Fibroblast of skin of scalp (primary cell): ENCODE measurements at places on chromosomes 12 and 14.

- DNase-seq = no peak
These were observed 40.1 kb downstream of the ANO2 start for GRCh38 chr12:5904969-5905368.

DNA sequence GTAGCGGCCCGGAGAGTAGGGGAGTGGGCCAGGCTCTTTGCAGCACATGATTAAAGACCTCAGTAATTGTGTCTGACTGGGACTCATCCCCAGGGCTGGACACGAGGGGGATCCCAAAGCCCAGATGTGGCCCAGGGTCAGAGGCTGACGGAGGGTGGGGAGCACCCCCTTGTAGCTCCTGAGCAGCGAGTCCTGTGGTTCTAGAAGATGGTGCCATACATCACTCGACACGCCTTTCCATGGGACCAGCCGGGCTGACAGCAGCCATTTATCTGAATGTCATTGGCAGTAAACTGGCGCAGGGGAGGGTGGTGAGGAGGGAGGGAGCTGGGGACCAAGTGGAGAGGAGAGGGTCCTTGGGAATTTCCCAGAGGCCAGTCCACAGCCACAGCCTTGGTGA lies 65.1 kb upstream of the FAM222A start:
- no peak for DNase-seq

- no peak for DNase-seq
These were observed 29.0 kb downstream of the FAM234B start for GRCh38 chr12:13073173-13073572.

DNA sequence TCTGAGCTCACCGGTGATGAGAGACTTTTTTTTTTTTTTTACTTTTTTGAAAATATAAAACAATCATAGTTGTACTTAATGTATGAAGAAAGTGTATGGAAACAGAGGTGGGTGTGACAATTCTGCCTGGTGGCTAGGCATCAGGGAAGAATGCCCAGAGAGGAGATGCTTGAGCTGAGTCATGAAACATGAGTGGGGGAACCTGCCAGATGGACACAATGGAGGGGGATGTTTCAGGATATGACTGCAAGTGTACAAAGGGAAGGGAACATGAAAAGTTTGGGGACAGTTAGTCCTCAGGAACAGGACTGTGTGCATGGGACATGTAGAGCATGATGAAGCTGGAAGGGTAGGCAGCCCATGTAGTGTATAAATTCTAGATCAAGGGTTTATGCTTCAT lies 274.2 kb upstream of the E2F7 start:
- peak; percentile 14 for DNase-seq

DNA sequence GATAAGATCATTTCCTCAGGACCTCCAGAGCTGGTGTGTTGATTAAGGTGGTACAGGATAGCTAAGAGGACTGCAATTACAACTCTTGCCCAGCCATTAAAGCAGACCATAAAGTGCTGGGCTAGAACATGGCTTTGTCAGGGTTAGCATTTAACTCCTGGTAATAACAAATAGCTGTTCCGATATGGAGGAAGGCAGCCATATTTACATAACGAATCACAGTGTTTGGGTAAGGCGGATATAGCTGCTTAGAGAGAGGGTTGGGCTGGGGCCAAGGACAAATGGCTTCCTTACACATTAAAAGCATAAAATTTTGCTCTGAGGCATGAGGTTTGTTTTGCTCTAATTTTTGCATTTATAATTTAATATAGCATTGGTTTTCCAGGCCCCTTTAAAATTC lies 297.7 kb upstream of the DDHD1 start:
- peak; percentile 66 for DNase-seq

- no peak for DNase-seq
These were observed 107.6 kb downstream of the RFLNA start for GRCh38 chr12:124402248-124403066.

DNA sequence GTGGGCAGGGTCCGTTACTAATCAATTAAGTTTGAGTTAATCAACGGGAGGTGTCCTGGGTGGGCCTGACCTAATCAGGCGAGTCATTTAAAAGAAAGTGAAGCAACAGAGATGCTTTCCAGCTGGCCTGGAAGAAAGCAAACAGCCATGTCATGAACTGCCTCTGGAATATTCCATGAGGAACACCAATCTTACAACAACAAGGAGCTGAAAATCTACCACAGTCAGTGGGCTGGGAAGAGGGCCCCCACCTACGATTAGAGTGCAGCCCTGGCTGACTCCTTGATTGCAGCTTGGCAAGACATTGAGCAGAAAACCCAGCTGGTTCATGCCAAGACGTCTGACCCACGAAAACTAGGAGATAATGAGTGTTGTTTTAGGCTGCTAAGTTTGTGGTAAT lies 56.2 kb downstream of the SSPN start:
- DNase-seq = peak; percentile 14
